ENCODE measurements at places on chromosomes 3 and 15. TPM values are rescaled to one million over a fixed set of nuclear protein-coding genes. Genes with fewer than 3 reads are reported as not detected.

Gene CFAP161
- total RNA-seq, result not detected

Gene FETUB
- not detected for total RNA-seq

Gene FBXW12
- not detected for total RNA-seq

Gene PCNP
- total RNA-seq, result 90.3 TPM

Gene PP2D1
- not detected for total RNA-seq

All from smooth muscle cell of bladder (primary cell).